ENCODE measurements at places on chromosomes 1 and 21.
A peak's percentile ranks its signal among the peaks of the same experiment; 100 is the strongest.

DNA sequence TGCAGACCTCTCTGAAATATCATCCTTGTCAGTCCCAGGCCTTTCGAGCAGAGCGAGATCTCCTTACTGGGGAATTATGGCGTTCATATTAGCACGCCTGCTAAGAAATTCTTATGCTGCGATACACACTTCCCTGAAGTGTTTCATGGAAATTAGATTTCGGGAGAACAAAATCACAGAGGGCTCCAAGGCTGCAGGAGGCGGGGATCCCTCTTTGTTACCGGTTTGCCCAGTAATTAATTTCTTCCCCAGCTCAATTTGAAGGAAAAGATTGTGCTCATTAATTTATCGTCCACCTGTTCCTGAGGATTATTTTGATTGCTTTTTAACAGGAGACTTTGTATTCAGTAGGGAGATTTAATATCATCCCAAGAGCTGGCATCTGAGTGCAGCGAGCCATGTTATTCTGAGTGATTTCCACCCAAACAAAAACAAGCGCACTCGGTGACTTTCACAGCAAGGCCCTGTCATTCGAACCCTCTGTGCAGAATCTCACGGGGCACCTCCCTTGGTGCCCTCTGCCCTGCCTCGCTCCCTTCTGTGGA, 202.3 kb upstream of the GALNT2 start:
- DNase-seq = peak; percentile 67

GRCh38 chr1:82455342-82455741, 654.6 kb downstream of the ADGRL2 start:
- no peak for DNase-seq

- DNase-seq = no peak
Observed at GRCh38 chr1:50427086-50427817, 4.0 kb upstream of the DMRTA2 start.

- DNase-seq = no peak
Observed at GRCh38 chr1:31657972-31658510, 13.4 kb upstream of the PEF1 start.

- no peak for DNase-seq
Observed at GRCh38 chr1:59549903-59550302, 253.0 kb downstream of the FGGY start.

DNA sequence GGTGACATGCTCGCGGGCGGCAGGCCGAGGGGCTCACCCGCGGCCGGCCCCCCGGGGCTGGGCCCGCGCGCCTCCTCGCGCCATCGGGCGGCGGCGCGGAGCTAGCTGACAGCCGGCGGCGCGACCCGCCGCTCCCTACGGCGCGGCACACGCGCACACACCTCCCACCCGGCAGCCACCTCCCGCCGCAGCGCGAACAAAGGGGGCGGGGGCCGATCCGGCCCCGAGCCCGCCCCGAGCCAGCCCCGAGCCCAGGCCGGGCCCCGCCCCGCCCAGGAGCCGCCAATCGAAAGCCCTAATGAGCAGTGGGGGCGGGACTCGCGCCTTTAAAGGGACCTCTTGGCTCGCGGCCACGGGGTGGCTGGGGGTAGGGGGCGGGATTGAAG, at the start of gene KIF21B:
TSS of gene KIF21B (minus strand) at position 198 of the 386 bp plus-strand sequence. CDS start 331 bp downstream, outside the sequence.
- DNase-seq = no peak

GRCh38 chr1:247362153-247362552, 30.5 kb upstream of the ZNF496 start:
- no peak for DNase-seq

GRCh38 chr1:240792915-240793529, 181.1 kb upstream of the GREM2 start:
- no peak for DNase-seq

GRCh38 chr1:100597784-100598183, 59.8 kb downstream of the GPR88 start:
- no peak for DNase-seq

DNA sequence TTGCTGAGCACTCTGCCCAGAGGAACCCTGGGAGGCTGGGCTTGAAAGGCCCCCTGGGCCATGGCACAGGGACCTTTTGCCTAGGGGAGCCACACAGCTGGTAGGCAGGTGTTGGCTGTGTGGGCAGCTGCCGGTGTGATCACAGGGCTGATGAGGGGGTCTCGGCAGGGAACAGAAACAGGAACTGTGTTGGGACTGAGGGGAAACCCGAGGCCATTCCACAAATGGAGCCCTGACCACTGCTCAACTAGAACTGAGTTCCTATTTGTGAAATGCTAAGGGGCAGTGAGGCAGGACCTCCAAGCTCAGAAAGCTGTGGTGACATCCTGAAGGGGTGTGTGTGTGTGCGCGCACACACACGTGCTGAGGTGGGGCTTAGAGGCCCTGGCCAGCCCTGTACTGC, 6.4 kb upstream of the THEM5 start:
- DNase-seq = no peak

DNA sequence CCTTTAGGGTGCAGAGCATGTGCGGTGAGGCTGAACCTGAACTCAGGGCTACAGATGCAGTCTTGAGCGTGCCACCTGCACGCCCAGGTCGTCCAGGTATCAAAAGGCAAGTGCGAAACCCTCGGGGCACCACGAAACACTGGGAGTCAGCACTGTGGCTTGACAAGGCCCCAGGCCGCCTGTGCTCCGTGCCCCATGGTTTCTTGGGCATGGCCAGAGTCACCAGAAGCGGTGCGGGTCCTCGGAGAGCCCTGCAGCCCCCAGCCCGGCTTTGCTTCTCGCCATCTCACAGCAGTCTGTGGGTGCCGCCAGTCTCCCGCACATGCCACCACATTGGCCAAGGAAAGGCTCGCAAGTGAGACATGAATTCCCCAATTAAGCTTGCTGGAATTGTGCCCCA, 117.3 kb downstream of the PGBD5 start:
- no peak for DNase-seq

- no peak for DNase-seq
Observed at GRCh38 chr1:178220094-178220493, 126.2 kb downstream of the RASAL2 start.

GRCh38 chr1:3846541-3846940, 10.5 kb downstream of the CEP104 start:
- no peak for DNase-seq

All from NCI-H524 treated with DMSO at 0.1 percent for 48 hours (cell line).